ENCODE measurements at places on chromosomes 3 and 15.

DNA sequence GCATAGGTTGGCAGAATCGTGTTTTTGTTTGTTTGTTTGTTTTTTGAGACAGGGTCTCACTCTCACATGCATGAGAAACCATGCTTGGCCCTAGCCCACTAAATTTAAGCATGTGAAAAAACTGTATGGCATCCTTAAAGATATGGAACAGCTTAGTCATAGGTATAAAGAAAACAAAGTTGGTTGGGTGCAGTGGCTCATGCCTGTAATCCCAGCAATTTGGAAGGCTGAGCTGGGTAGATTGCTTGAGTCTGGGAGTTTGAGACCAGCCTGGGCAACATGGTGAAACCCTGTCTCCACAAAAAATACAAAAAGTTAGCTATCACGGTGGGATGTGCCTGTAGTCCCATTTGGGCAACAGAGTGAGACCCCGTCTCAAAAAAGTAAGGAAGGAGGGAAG, 25.2 kb downstream of the EXD1 start:
- no peak for DNase-seq

GRCh38 chr3:34292605-34293300, 494.3 kb downstream of the PDCD6IP start:
- DNase-seq = no peak

DNA sequence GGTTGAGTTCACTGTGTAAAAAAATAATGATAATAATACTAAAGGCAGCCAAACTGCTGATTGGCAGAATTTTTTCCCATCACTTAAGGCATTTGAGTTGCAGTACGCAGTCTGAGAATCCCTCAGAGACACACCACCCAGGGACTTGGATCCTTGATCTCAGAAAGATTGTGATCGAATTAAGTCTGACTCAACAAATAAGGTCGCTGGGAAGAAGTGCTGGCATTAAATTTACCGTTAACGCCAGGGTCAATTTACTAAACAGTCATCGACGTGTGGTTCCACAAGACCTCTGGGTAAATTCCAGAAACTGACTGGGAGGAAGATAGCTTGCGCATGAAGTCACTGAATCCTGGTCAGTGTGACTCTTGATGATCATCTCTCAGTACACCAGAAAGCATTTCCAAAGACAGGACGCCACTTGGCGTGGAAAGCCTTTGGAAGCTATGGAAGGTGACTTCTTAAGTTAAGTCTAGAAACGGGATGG, 48.3 kb upstream of the CGNL1 start:
- no peak for DNase-seq

GRCh38 chr3:41018855-41019254, 180.4 kb upstream of the CTNNB1 start:
- DNase-seq = no peak

- DNase-seq = peak; percentile 74
Measured at GRCh38 chr15:52679232-52680040, at the start of gene ATOSA. Gene ATOSA, minus strand, starts transcription at chr15:52679388. Its CDS starts 1,367 bp downstream, at chr15:52678021.

DNA sequence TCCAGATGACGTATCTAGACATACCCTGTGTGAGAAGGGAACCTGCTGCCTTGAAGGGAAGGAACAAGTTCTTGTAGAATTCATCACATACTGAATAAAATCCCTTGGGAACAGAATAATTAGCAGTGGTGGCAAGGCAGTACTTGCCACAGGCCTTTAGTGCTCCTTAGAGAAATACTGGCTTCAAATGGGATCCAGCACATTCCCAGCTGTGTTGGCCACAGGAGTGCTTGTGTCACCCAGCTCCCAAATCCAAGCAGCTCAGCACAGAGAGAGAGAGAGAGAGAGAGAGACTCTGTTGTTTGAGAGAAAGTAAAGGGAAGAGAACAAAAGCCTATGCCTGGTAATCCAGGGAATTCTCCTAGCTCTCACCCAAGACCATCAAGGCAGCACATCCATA, 969.0 kb upstream of the ALCAM start:
- DNase-seq = no peak

DNA sequence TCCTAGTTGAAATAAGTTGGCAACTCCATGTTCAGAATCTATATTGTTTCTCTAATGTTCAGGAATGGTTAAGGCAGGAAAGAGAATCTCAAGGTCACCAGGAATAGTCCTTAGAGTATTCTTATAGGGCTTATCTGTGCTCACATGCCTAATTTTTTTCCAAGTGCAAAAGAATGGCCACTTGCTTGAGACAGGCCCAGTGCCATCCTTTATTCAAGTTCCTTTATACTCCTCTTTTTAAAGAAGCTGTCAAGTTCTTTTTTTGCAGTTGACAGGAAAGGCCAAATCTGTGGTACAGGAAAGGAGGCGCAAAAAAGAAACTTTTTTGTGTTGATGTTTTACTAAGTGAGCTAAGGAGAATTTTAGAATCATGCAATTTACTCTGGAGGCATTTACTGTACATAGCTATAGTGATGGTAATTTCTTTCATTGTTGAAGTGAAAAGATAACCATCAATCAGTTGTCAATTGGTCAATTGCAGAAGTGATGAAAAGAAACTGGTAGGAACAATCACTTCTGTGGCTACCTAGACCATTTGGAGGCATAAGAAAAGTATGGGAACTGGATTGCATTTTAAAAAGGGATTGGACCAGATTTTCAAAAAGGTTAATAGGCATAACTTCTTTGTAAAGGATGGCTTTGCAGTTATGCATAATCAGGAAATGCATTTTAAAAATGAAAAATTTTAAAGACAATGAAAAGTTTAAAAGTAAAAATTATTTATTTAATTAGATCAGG, 102.5 kb upstream of the SOX2 start:
- DNase-seq = no peak

GRCh38 chr3:136671921-136672320, 80.3 kb downstream of the STAG1 start:
- DNase-seq = no peak

DNA sequence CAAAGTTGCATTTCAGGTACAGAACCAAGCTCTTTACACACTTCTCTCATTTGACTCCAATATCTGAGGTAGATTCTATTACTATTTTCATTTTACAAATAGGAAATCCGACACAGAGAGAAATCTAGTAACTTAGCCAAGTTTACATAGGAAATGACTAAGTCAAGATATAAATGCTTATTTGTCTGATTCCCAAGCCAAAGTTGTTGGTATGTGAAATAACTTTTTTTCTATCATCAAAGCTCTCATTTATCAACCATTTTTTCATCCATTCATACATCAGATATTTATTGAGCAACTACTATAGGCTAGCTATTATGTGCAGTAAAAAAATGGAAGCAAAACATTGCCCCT, 89.2 kb upstream of the MITF start:
- DNase-seq = no peak

DNA sequence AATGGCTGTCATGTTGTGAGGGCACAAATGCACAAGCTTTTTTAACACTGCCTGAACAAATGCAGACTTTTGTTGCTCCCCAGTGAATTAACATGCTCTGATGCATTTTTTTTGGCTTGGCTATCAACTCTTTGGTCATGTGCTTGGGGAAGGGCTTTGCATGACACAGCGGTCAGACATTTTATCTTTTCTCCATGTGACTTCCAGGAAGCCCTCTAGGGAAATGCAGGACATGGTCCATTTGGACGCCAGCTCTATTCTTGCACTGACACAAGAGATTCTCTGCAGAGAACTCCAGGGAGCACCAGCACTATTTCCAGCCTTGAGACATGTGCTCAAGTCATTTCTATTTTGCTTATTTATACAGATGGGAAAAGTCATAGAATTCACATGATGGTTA, 46.2 kb downstream of the NEK11 start:
- no peak for DNase-seq

DNA sequence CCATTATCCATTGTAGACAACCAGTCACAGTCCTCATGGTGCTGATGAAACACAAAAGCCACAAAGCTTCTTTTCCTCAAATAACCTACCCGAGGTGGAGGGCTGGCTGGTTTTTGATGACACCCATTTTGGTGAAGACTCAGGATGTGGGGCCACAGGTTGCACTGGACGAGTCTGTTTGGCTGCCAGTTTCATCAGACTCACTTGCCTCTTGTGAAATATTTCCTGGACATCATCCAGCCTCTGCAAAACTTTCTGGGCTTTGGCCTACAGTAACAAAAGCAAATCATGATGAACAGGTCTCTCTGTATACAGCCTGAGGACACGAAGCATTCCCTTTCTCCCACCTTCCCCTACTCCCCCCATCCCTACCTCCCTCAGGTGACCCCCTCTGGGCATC, 42.2 kb downstream of the B3GNT5 start:
- no peak for DNase-seq

GRCh38 chr3:136831461-136831860, 12.5 kb downstream of the SLC35G2 start:
- no peak for DNase-seq

- DNase-seq = no peak
Measured at GRCh38 chr15:81386947-81387346, 12.9 kb upstream of the TMC3 start.

- DNase-seq = no peak
Measured at GRCh38 chr3:18650731-18651130, 225.6 kb upstream of the SATB1 start.

DNA sequence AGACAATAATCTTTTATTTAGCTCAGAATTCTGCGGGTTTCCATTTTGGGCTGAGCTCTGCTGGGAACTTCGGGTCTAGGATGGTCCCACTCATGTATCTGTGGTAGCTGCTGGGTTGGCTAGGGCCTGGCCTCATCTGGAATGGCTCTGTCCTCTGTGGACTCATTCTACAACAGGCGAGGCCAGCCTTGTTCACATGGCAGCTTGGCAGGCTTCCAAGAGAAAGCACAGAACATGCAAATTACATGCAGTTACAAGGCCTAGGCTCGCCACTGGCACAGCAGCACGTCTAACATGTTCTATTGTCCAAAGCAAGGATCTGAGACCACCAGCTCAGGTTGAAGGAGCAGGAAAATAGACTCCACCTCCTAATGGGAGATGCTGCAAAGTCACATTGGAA, 431.4 kb downstream of the PDCD6IP start:
- DNase-seq = peak; percentile 62

DNA sequence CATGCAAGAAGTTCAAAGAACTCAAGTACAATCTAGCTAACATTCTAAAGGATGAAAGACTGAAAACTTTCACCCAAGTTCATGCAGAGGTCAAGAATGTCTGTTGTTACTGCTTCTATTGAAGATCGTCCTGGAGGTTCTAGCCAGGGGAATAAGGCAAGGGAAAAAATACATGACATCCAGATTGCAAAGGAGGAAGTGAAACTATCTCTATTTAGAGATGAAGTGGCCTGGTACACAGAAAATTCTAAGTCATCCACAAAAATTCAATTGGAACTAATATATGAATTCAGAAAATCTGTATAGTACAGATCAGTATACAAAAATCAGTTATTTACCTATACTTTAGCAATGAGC, 693.0 kb downstream of the NR2F2 start:
- DNase-seq = no peak

DNA sequence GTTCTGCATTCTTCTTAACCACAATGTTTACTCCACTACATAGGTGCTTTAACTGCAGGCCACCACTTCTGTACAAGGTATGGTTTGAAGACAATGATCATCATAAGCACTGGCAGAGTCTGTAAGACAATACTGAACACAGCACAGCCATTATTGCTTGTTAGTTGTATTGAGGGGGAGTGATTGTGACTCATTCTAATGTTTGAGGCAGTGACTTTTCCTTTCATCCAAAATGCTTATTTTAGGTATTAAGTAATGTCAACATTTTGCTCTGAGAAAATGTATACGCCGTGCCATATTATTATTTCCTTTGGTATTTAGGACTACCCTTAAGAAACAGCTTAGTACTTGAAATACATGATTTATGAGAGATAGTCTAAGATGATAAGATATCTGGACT, 618.2 kb upstream of the ZNF717 start:
- no peak for DNase-seq

DNA sequence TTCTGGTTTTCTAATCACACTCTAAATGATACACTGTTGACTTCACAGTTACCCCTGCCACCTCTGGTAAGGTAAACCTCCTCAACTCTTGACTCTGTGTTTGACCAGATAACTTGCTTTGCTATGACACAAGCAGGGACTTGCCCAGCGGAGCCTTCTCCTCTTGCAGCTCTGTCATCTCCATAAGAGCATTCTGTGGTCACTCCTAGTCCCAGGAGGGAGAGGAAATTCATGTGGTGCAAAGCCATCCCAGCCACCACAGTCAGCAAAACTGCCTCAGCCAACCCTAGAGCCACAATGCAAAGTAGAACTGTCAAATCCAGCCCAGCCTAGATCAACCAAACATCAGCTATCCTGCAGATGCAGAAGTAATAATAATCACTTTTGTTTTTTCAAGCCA, 144.7 kb upstream of the GADL1 start:
- no peak for DNase-seq

GRCh38 chr3:82054849-82055248, 293.4 kb upstream of the GBE1 start:
- DNase-seq = no peak

- DNase-seq = no peak
Measured at GRCh38 chr15:91469632-91470567, 369.8 kb downstream of the SV2B start.

DNA sequence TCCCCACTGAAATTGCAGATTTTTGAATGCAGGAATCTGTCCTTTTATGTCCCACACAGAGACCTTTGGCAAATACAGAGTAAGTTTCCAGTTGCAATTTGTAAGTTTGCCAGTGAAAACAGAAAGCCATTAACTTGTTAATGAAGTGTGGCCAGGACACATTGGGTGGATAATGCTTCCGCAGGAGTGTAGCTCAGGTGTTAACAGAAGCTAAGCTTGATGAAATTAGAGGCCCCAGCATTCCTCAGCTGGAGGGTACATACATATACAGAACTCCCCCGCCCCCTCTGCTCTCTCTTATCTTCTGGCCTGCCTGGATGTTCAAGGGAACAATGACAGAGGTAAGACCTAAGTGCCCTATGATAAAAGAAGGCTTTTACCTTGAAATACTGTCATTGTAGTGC, 8.1 kb upstream of the LRRC2 start:
- no peak for DNase-seq

GRCh38 chr3:140597792-140598191, 80.1 kb upstream of the TRIM42 start:
- DNase-seq = no peak

DNA sequence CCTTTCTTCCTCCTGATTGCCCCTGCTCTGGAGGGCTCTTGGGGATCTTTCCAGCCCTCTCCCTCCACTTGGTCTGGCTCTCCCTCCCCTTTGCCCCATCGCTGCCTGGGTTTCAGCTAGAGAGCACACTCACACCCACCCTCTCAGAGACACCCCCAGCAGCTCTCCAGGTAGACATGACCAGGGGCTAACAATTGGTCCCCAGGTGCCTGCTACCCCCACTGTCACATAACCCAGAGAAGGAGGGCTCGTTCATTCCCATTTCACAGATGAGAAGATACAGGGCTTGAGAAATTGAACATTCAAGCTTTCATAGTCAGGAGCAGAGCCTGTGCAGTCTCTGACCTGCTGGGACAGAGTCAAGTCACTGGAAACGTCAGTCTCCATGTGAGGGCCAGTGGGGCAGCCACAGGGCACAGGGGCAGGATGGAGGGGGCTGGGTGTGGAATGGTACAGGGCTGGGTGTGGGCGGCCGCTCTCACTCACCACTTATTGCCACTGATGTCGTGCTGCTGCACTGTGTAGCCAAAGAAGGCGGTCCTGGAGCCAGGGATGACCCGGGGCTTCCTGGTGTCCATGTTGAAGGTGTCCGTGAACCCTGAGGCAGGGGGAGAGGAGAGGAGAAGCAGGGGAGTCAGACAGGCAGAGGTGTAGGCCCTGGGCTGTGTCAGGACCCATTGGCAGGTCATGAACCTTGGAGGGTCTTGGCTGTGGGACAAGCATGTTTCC, 29.4 kb downstream of the ITGA11 start:
- no peak for DNase-seq

GRCh38 chr3:113698956-113699355, 2.5 kb upstream of the USF3 start:
- no peak for DNase-seq
